AG09319 (cell line): ENCODE measurements at places on chromosomes 3 and 15.

GRCh38 chr15:29822684-29823459 is 604 bp upstream of the TJP1 start:
- DNase-seq = peak; percentile 14

DNA sequence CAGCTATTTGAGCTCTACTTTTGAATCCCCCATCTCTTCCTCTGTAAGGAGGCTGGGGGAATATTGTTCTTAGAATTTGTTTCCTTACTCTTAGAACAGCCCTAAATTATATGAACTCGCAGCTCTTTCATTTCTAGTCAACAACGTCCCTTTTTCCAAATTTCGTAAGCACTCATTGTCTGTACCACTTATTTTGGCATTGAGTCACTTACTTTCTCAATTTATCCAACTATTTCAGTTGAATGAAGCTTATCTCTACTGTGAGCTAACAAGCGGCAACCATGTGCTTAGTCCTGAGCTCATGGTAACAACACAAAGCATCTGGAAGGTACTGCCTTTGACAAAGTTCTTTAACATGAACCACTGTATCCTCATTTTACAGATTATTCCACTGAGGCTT is 191.1 kb downstream of the GREM1 start:
- no peak for DNase-seq

GRCh38 chr3:73685061-73685460 is 60.3 kb upstream of the PDZRN3 start:
- DNase-seq = no peak

DNA sequence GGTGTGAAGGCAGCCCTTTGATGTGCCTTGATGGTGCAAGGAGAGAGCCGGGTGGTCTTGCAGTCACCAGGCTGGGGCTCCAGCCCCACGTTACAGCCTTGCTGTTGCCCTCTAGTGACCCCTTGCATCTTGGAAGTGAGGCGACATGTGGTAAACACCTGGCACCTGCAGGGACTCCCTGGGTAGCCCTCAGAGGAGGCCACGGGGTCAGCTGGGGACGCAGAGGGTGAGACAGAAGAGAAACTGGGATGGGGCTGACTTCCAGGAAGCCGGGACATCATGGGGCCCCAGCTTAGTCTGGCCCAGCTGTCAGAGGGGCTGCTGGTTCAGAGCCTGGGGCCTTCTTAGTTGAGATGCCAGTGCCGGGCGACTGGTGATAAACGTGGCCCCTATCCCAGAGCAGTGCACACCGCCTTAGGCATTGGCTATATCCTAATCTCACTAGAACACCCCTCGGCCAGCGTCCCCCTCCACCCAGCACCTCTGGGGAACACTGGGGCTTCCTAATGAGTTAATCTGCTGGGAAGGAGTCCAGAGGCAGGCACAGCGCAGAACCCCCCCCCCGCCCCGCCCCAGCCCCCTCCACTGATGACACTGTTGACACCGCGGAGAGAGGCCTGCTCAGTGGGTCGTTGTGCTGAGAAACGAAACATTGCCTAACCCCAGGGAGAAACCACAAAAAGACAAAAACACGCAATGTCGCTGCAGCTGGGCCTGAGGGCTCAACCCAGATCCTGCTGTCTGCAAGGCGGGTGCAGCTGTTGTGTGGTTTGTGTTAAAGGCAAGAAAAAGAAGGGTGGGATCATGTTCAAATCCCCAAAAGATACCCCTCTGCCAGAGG is 60.5 kb upstream of the KLF13 start:
- DNase-seq = no peak

DNA sequence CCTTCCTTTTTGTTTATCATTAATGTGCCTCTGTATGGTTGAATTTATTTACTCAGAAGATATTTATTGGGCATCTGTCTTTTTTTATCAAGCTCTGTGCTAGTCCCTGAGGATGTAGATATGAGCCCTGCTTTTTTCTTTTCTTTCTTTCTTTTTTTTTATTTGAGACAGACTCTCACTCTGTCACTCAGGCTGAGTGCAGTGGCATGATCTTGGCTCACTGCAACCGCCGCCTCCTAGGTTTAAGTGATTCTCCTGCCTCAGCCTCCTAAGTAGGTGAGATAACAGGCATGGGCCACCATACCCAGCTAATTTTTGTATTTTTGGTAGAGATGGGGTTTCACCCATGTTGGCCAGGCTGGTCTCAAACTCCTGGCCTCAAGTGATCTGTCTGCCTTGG is 58.5 kb downstream of the MBNL1 start:
- DNase-seq = no peak

GRCh38 chr15:59501597-59501996 is 63.6 kb downstream of the FAM81A start:
- DNase-seq = no peak

DNA sequence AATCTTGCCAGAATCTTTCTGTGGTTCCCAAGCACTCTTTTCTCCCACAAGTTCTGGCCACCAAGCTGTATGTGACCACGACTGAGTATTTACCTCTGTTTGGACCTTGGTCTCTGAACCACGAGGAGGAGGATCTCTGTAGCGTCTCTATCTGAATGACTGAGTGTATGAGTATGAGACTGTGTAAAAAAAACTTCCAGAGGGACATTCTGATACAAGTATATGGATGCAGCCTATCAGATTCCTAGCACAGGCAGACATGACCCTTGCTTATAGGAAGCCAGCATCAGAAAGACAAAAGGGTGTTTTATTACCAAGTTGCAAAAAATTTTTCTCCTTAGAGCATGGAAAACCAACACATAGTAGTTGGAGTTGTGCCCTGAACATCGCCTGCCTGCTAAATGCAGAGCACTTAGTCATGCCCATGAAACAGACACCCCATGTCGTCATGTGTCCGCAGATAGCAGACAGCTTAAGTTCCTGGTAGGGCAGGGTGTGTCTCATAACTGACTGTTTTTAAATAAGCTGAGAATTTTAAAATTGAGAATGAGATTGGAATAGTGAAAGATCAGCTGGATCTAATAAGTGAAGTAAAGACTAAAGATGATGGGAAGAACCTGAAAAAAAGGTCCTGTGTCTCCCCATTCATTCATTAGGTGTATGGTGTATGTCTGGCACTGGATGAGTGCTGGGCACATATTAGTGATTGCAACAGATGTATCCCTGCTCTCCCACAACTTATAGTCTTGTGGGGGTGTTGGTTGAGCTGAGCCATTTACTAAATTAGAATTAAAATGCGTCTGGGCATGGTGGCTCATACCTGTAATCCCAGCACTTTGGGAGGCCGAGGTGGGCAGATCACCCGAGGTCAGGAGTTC is 30.9 kb downstream of the DAG1 start:
- peak; percentile 94 for DNase-seq

DNA sequence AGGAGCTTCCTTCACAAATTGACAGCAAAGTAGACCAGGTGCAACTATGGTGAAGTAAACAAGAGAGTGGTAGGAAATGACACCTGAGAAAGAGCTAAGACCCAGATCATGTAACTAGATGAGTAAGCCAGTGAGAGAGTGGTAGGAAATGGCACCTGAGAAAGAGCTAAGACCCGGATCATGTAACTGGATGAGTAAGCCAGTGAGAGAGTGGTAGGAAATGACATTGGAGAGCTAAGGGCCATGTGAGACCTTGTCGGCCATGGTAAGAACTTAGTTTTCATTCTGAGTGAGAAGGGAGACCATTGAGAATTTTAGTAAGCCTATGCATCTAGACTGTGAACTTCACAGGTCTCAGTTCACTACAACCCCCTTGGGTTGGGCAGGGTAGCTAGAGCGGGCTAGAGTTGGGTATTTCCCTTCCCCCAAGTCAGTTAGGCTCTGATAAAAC is 5.4 kb upstream of the SENP7 start:
- no peak for DNase-seq

GRCh38 chr3:184239221-184239620 is 9.5 kb downstream of the ALG3 start:
- DNase-seq = no peak

DNA sequence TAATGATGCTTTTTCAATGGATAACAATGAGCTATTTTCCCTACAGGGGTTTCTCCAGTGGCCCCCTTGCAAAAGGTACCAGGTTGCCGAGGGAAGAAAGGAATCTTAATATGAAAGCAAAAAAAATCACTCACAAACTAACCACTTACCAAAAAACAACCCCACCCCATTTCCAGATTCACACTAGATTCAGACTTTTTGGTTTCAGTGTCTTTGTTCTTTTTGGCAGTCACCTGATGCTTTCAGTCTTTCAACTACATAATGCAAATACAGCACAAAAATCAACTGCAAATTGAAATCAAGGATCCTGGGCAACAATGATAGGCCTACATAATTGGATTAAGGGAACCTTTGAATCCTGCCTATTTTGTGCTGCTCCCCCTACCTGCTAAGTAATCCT is 71.1 kb upstream of the RAP2B start:
- DNase-seq = no peak

GRCh38 chr15:54083501-54083900 is 105.3 kb downstream of the UNC13C start:
- DNase-seq = no peak

- DNase-seq = no peak
Measured at GRCh38 chr15:34808016-34808415, 12.7 kb upstream of the ACTC1 start.

DNA sequence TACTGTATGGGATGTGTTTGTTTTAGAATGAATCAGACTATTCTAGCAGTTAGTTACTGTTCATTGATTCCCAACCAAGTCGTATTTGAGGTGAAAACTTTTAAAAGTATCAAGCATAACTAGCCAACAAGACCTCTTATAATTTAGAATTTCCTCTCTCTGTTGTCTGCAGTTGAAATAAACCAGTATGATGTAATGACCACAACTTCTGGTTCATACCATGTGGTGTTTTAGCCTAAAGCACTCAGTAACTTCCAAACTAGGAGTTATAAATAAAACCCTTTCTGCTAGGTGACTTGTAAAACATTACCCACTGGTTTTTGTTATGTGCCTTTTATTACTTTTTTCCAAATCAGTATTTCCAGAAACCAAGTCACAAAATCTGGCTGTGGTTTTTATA is 19.8 kb upstream of the P2RY12 start:
- no peak for DNase-seq

DNA sequence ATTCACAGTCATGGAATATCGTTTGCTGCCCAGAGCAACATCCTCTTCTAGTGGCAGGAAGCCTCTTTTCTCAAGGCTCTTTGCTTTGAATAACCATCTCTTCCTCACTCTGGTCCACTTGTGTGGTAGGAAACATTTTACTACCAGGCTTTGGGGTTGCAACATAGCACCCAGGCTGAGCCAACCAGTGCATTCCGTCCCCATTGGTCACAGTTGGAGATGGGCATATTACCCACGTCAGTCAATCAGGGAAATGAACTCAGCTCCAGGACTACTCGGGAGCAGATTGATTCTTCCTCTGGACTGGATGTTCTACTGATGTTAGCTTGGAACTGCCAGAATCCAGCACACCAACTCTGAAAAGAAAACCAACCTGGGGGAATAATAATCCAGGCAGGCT is 4.2 kb upstream of the PEX5L start:
- no peak for DNase-seq

- no peak for DNase-seq
Measured at GRCh38 chr3:24495326-24495994, 810 bp upstream of the THRB start.

DNA sequence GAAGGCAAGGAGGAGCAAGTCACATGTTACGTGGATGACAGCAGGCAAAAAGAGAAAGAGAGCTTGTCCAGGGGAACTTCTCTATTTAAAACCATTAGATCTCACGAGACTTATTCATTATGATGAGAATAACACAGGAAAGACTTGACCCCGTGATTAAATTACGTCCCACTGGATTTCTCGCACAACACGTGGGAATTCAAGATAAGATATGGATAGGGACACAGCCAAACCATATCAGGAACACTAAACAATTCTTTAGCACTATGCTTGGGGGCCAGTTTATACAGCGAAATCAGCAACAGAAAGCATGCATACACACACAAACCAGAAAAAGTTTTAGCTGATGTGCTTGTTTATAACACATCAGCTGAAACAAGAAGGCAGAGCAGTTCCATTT is 704.2 kb downstream of the OTOL1 start:
- no peak for DNase-seq
